SK-N-SH (cell line): ENCODE measurements at places on chromosomes 3 and 15. TPM values are rescaled to one million over a fixed set of nuclear protein-coding genes. Genes with fewer than 3 reads are reported as not detected.
A peak's percentile ranks its signal among the peaks of the same experiment; 100 is the strongest.

- no peaks in the 10 kb centered on the region for H3K27me3 ChIP-seq
- H3K4me1 ChIP-seq = peaks cover 28% of the 10 kb centered on the region
- no peak overlapping the region for H3K4me3 ChIP-seq
- peaks cover 57% of the 10 kb centered on the region for H3K36me3 ChIP-seq
Observed at GRCh38 chr15:30924353-30924752, 20.6 kb downstream of the FAN1 start.

DNA sequence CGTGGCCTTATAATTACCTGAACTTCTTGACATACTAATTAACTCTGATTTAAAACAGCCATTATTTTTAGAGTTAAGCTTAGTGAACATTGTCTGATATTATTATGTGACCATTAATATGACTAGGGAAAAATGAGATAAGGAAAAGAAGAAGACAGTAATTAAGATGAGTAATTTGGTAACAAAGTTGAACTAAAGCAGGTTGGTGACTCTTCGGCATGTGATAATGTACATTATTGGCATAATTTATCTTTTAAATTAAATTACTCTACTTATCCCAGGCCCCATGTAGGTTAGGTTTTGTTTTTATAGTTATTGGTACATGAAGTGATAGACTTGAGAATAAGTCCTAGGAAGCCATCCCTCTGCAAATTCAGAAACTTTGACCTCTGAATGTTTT is 249.7 kb upstream of the CFAP20DC start:
- no peaks in the 10 kb centered on the region for H3K27me3 ChIP-seq
- peak; percentile 5 for DNase-seq
- no peaks in the 10 kb centered on the region for H3K36me3 ChIP-seq
- no peak overlapping the region for H3K27ac ChIP-seq

DNA sequence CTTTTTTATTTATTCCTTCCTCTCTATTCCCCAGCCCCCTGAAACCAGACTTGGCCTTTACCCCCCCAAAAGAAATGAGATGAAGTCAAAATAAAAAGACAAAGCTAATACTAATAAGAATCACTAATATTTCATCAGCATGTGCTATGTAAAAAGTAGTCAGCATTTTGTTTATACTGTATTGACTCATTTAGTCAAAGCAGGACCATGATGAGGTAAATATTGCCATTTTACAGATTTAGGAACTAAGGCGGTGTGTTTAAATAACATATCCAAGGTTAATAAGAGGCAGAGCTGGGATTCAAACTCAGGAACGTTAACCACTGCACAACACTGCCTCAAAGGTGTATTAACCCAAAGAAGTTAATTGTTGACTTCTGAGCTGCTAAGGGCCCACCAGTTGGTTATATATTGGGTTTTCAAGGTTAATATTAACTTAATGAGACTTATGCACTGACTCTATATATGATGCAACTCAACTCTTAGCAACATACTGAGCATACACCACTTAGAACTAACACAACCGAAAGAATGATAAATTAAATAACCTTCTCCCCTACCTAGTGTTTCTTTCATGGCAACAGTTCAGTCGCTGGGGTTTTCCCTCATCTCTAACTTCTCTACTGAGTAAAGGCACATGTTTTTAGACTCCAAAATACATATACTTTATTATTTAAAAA is 34.7 kb downstream of the FOXP1 start:
- no peaks in the 10 kb centered on the region for H3K27me3 ChIP-seq
- H3K4me3 ChIP-seq = no peak overlapping the region
- no peak overlapping the region for H3K27ac ChIP-seq
- no peak for DNase-seq
- H3K4me1 ChIP-seq = peaks cover 19% of the 10 kb centered on the region; the same call in 1 of the 2 replicates

- H3K27me3 ChIP-seq = no peaks in the 10 kb centered on the region
- DNase-seq = no peak
- no peaks in the 10 kb centered on the region for H3K4me1 ChIP-seq
- H3K36me3 ChIP-seq = peaks cover 13% of the 10 kb centered on the region
- H3K27ac ChIP-seq = no peak overlapping the region
Observed at GRCh38 chr3:151697496-151697895, 36.2 kb upstream of the AADACL2 start.

DNA sequence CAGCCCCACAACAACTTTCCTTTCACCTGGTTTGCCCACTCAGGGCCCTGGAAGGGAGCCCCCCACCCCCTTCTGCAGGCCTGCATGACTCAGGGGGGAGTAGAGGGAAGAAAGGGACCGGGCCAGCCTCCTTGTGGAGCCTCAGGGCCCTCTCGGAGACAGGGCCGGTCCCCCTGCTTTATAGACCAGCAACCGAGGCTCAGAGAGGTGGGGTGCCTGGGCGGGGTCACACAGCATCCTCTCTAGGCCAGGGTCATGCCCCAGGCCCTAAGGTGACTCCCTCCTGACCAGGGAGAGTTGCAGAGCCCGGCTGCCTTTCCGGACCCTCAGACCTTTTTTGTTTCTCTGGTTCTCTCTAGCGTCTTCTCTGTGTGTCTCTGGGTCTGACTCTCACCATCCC is 211.3 kb downstream of the TBC1D2B start:
- H3K4me3 ChIP-seq = no peak overlapping the region
- DNase-seq = no peak
- H3K4me1 ChIP-seq = peaks cover 3% of the 10 kb centered on the region; the same call in 1 of the 2 replicates
- no peaks in the 10 kb centered on the region for H3K36me3 ChIP-seq

GRCh38 chr15:69679623-69680228 is 227.1 kb downstream of the RPLP1 start:
- DNase-seq = no peak
- H3K36me3 ChIP-seq = no peaks in the 10 kb centered on the region
- no peak overlapping the region for H3K27ac ChIP-seq
- peaks cover 15% of the 10 kb centered on the region; the same call in 1 of the 2 replicates for H3K27me3 ChIP-seq
- no peaks in the 10 kb centered on the region; the same call in 1 of the 2 replicates for H3K4me1 ChIP-seq

DNA sequence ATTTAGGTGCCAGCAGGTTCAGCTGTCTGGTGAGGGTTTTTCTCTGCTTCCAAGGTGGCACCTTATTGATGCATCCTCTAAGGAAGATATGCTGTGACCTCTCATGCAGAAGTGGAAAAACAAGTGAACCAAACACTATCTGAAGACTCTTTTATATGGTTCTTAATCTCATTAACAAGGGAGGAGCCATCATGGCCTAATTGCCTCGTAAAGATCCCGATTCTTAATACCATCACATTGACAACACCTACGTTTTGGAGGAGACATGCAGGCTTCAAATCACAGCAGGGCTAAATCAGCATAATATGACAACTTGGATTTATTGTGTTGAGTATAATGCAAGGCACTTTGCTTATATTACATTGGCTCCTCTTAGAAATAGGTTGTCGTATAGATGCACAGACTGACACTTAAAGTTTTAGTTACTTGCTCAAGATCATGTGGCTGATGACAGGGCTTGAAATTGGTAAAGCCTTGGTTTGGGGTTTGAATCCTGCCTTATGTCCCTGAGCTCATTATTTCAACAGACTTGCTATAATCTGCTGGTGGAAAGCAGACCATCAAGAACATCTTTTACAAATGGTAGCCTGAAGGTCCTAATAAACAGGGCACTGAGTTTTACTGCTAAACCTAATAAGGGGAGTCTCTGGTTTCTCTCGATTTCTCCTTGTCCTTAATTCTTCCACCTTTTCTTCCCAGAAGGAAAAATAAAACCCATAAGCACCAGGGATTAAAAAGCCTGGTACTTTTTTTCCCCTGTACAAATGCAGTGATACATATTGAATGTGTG is 88.2 kb downstream of the PTPRG start:
- no peak overlapping the region for H3K27ac ChIP-seq
- no peaks in the 10 kb centered on the region for H3K36me3 ChIP-seq
- DNase-seq = no peak
- H3K4me1 ChIP-seq = no peaks in the 10 kb centered on the region; the same call in 1 of the 2 replicates
- no peaks in the 10 kb centered on the region for H3K27me3 ChIP-seq

DNA sequence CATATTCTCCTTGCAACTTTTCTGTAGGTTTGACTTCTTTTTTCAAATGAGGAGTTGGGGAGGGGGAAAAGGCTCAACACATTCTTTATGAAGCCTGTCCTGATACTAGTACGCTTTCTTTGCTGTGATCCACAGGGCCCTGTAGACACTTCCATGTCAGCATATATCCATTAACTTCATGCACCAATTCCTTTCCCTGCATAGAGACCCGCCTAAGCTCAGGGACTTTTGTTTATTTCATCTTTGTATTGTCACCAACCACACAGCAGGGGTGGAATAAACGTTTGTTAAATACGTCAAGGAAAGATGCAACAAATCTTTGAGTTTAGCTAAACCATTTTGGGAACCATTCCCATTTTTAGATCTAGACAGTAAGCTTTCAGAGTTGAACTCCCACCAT is 43.0 kb upstream of the GK5 start:
- peaks cover 6% of the 10 kb centered on the region; the same call in 1 of the 2 replicates for H3K4me1 ChIP-seq
- H3K27me3 ChIP-seq = no peaks in the 10 kb centered on the region
- no peak overlapping the region for H3K4me3 ChIP-seq
- no peak for DNase-seq
- no peak overlapping the region for H3K27ac ChIP-seq

GRCh38 chr15:47885920-47886319 is 168.6 kb downstream of the SEMA6D start:
- H3K4me1 ChIP-seq = no peaks in the 10 kb centered on the region
- H3K27me3 ChIP-seq = no peaks in the 10 kb centered on the region
- H3K27ac ChIP-seq = no peak overlapping the region
- no peak overlapping the region for H3K4me3 ChIP-seq
- no peak for DNase-seq
- H3K36me3 ChIP-seq = no peaks in the 10 kb centered on the region

- no peak overlapping the region for H3K4me3 ChIP-seq
- peak; percentile 59 for DNase-seq
- no peaks in the 10 kb centered on the region for H3K27me3 ChIP-seq
- no peaks in the 10 kb centered on the region; the same call in 1 of the 2 replicates for H3K36me3 ChIP-seq
- peak overlapping the region; percentile 100 for H3K27ac ChIP-seq
Observed at GRCh38 chr3:128282380-128283196, 129.3 kb downstream of the EEFSEC start.

DNA sequence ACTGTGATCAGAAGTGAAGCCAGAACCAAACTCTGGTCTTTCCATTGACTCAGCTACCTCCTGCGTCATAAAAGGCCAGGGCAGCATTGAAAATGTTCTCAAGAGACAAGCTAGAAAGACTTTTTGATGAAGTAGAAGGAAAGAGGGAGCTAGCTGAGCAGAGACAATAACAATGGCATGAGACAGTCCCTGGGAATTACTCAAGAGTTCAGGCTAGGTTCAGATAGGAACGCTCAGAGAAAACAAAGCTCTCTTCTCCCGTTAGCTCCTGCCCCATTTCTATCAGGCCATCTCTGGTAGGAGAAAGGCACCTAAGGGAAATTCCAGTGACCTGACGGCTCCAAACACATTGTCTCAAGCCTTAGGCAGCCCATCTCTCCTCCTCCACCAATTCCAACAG is 7.0 kb upstream of the OXTR start:
- peaks cover 11% of the 10 kb centered on the region; the same call in 1 of the 2 replicates for H3K4me1 ChIP-seq
- H3K36me3 ChIP-seq = no peaks in the 10 kb centered on the region
- no peak overlapping the region for H3K4me3 ChIP-seq
- no peaks in the 10 kb centered on the region for H3K27me3 ChIP-seq
- no peak for DNase-seq

The CACNA2D3 gene
- 0.15 and 0.36 TPM in 2 replicates for polyA plus RNA-seq

The CBLB gene
- polyA plus RNA-seq = 4.4 and 5.1 TPM in 2 replicates

The DAPK2 gene
- polyA plus RNA-seq = 1.2 and 1.4 TPM in 2 replicates

The ERICH6 gene
- 0.08 and 0.21 TPM in 2 replicates for polyA plus RNA-seq

The CP gene
- polyA plus RNA-seq = not detected in 2 replicates
